ENCODE measurements at places on chromosomes 12 and 14.

GRCh38 chr12:63045020-63045860 is 105.8 kb downstream of the AVPR1A start:
- no peak for DNase-seq

GRCh38 chr14:76337635-76338545 is 38.0 kb upstream of the ESRRB start:
- no peak for DNase-seq

DNA sequence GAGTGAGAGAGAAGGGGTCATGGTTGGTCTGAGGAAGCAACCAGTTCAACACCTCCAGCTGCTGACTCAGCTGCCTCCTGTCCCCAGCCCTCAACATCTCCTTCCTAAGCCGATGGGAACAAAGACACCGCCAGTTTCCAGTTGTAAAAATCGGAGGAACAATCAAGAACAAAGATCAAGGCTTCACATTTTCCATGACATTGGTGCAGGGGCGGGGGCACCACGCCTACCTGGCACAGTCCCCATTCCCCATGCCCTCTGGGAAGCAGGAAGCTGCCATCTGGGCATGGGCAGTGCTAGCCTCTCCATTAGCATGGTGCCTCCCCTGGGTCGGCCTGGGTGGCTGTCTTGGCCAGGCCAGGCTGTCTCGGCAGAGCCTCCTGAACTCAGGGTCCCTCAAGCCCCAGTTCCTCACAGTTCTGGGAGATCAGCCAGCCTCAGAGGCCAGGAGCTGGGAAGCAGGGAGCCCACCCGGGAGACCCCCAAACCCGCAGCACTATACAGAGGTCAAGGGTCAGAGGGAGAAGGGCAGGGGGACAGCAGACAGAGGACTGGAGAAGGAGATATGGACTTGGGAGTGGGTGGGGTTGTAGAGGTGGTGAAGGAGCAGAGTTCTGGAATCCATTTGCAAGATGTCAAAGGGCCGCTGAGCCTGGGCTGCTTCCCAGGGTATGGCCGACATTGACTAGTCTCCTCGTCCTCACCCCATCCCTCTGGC is 19.6 kb upstream of the TMEM106C start:
- no peak for DNase-seq

- no peak for DNase-seq
Observed at GRCh38 chr14:58979325-58979724, 209.1 kb upstream of the DAAM1 start.

GRCh38 chr12:72605975-72606374 is 333.8 kb downstream of the TRHDE start:
- DNase-seq: no peak

- no peak for DNase-seq
Observed at GRCh38 chr12:1343422-1343821, 251.0 kb downstream of the FBXL14 start.

DNA sequence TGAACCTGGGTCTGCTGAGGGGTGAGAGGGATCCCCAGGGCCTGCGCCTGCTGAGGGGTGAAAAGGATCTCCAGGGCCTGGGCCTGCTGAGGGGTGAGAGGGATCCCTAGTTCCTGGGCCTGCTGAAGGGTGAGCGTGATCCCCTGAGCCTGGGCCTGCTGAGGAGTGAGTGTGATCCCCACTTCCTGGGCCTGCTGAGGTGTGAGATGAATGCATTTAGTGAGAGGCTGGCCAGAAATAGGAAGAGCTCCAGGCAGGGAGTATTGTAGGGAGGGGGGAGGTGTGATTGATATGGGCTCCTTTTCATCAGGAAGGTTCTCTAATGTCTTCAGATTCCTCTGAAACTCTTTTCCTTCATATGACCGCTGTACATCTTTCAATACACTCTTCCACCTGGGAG is 43.0 kb downstream of the FAM186A start:
- no peak for DNase-seq

DNA sequence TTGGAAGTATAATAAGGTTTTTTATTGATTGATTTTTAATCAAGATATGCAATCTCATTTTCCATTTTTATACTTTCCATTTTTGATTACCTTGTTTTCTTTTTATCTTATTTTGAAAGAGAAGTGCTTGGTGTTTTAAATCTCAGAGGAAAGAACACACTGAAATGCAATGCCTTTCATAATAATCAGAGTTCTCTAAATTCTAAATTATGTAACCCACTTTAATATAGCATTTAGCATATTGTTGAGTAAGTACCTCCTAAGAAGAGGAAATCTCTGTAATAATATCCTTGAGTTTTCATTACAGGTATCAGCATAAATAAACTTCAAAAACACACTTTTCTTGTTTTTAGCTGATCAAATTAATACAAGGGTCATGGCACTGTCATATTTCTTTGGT is 96.9 kb downstream of the GTF2A1 start:
- no peak for DNase-seq

DNA sequence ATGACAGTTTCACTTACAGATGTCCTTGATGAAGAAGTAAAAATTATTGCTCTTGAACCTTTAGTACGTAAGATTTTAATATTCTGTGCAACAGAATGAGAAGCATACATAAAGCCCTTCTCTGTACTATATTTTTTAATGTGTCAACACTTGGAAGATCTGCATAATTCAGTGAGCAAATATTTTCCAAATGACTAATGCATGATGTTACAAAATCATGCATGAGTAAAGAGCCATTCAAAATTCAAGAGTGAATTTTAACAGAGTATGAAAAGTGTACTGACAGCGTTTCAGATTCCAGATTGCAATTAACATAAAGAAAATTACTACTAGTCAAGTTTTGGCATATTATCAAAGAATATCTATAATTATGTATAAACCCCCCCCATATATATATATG is 101.4 kb upstream of the BBS10 start:
- DNase-seq: peak; percentile 48

DNA sequence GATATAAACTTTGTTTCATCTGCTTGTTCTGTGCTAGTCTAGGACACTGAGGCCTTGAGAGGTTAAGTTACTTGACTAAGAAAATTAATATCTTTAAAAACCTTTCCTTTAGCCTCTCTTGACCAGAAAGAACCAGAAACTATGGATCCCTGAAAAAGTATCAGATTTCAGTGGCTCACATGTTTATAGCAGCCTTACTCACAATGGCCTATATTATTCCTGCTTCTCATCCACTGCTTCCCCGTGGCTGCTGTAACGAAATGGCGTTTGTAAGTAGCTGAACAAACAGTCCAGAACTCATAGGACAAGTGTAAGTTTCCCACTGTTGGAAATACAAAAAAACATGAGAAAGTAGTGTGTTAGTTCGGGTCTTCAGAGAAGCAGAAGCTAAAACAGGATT is 3.2 kb upstream of the PYGL start:
- no peak for DNase-seq

- no peak for DNase-seq
Observed at GRCh38 chr12:76383988-76384387, 35.8 kb upstream of the BBS10 start.

DNA sequence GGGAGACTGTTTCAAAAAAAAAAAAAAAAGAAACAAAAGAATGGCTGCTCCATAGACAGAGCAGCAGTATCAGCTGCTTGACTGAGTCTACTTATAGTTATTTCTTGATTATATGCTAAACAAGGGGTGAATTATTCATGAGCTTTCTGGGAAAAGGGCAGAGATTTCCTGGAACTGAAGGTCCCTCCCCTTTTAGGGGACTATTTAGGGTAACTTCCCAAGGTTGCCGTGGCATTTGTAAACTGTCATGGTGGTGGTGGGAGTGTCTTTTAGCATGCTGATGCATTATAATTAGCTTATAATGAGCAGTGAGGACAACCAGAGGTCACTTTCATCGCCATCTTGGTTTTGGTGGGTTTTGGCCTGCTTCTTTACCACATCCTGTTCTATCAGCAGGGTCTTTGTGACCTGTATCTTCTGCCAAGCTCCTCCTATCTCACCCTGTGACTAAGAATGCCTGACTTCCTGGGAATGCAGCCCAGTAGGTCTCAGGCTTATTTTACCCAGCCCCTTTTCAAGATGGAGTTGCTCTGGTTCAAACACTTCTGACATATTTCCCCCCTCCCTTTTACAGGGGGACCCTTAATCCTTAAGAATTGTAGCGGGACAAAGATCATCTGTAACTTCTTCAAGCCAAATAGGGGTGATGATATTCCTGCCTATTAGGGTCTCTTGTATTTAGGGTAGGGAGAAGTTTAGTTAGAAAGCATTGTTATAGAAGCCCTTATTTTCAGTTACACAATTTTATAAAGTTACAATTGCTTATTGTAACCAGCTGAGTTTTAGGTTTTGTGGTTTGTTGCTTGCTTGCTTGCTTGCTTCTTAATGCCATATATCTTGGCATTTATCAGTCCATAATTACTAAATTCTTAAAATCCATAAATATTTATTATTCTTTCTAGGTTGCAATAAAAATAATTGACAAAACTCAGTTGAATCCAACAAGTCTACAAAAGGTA is 42.5 kb downstream of the MARK3 start:
- peak; percentile 46 for DNase-seq

DNA sequence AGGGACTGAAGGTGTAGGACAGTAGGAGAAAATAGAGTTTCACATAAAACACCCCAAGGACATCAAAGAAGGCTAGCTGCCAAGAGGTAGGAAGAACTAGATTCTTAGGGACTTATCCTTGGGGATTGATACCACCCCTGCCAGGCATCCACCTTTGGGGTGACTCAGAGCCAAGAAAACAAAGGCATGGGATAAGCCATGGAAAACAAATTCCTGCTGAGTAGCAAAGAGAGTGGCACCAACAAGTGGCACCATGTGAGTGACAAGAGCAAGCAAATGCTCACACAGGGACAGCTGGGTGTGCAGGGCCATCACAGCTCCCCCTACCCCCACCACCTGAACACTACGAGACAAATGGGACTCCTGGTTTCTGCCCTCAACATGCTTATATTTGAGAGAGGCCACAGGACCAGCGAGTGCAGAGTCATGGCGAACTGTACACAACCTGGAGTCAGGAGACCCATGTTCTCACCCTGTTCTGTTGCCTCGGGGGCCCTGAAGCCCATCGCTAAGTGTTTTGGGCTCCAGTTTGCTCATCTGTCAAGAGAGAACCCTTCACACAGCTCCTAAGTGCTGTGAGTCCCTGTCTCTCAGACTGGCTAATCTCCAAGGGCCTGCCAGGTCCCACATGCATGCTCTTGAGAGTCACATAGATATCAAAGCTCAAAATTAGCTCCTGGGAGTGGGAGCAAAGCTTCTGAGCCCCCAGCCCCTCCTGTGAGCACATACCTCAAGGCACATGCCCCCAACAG is 91.9 kb downstream of the DPF3 start:
- DNase-seq: no peak

GRCh38 chr12:50053583-50053982 is 3.8 kb upstream of the ASIC1 start:
- DNase-seq: peak; percentile 32

DNA sequence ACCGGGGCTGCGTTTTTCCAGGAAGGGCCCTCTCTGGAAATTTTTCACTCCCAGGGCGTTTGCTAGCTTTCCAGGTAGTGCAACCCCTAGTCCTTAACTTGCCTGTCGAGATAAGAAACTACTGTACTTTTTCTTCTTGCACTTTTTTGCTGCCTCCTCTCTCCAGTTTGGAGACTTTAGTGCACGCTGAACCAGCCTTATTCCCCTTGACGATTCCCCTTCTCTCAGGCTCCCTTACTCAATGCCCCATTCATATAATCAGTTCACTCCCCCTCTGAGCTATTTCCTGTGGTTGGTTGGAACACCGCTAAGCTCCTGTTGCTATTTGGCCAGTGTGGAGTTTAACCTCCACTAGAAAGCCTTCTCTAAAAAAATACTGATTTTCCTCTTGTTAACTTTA is 682 bp downstream of the CREBL2 start:
- DNase-seq: peak; percentile 15

GRCh38 chr14:26261368-26262122 is 336.3 kb downstream of the NOVA1 start:
- no peak for DNase-seq

- no peak for DNase-seq
Observed at GRCh38 chr12:22083167-22083566, 37.1 kb downstream of the CMAS start.

DNA sequence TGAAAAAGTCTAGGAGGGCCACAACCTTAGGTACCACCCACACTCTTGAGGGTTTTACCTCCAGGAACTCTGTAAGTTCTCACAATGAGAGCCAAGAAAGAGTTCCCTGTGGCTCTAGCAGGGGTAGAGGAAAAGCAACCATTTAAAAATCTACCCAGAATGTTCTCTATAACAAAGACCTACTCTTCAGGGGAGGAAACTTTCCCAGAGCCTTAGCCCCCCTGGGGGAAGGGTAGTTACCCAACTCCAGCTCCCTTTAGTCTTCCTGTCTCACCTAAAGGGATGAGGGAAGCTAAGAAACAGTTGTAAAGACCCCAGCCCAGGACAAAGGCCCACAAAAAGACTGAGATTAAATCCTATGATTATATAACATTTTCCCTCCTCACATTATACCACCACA is 46.2 kb upstream of the JDP2 start:
- DNase-seq: no peak

DNA sequence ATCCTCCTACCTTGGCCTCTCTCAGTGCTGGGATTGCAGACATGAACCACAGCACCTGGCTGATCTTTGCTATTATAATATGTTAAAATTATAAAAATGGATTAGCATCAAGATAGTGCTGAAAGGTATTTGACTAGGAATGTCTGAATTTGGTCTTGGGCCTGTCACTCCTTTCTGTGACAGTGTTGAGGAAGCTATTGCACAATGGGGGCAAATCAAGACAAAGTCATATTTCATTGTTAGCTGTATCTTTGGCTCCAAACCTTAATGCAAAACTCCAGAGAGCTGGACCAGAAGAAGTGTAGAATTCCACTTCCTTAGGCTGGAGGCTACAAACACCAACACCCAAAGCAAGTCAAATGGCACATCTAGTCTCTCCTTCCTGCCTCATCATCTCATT is 42.2 kb downstream of the ZCRB1 start:
- DNase-seq: peak; percentile 25

DNA sequence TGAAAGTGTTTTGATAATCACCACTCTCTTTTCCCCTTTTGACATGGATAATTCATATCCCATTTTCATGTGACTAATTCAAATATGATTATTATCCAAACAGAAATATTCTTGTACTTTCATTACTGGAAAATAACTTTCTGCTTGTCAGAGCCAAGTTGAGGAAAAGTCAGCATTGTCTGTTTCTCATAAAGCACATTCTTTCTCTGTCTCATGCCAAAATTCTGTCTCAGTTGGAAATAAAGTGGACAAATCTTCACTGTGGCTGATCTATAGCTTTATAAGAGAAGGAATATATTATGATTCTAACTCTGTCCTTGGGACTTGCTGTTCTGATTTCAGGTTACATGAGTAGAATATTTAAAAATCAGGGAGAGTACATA is 22.7 kb upstream of the PRICKLE1 start:
- no peak for DNase-seq

- no peak for DNase-seq
Observed at GRCh38 chr12:124823272-124823970, 40.2 kb downstream of the SCARB1 start.

Measured in CD14-positive monocyte (primary cell).